ENCODE measurements at places on chromosomes 11 and 22.

DNA sequence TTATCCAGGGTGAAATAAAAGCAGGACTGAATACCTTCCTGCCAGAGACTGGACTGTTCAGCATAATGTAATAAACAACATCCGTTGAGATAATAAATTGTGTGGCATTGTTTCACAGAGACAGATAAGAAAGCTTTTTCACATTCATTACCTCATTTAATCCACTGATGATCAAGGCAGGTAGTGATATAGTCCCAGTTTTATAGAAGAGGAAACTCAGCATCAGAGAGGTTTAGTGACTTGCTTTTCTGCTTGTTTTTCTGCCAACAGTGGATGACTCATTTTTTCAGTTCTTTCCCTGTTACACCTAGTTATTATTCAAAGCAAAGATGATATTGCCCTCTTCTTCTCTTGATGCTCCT lies 4.0 kb downstream of the MYO18B start:
- DNase-seq, result peak; percentile 63

- no peak for DNase-seq
Measured at GRCh38 chr22:25039754-25040153, 87.2 kb downstream of the KIAA1671 start.

- DNase-seq, result peak; percentile 14
Measured at GRCh38 chr22:24043958-24044357, 32.9 kb downstream of the CABIN1 start.

- no peak for DNase-seq
Measured at GRCh38 chr11:34359548-34359891, 1.7 kb upstream of the ABTB2 start.

GRCh38 chr22:17501679-17502285 lies 61.5 kb upstream of the SLC25A18 start:
- peak; percentile 56 for DNase-seq

DNA sequence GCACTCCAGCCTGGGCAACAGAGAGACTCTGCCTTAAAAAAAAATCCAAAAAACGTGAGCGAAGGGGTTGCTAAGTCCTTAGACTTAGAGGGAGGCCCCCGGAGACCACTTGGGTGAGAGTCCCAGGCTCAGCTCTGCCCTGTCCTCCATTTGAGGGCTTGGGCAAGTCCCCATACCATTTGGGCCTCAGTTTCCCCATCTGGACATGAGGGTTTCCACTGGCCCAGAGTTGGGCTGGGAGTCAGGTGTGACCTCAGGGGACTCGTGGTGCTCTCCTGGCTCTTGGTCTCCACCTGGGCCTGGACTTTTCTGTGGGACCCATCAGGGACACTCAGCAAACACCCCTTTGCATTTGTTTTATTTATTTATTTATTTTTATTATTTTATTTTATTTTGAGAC lies 35.2 kb upstream of the CSNK1E start:
- DNase-seq, result no peak

GRCh38 chr11:96390488-96390792 lies 627 bp downstream of the JRKL start:
- no peak for DNase-seq

GRCh38 chr22:36925388-36926290 lies 12.2 kb downstream of the CSF2RB start:
- no peak for DNase-seq

DNA sequence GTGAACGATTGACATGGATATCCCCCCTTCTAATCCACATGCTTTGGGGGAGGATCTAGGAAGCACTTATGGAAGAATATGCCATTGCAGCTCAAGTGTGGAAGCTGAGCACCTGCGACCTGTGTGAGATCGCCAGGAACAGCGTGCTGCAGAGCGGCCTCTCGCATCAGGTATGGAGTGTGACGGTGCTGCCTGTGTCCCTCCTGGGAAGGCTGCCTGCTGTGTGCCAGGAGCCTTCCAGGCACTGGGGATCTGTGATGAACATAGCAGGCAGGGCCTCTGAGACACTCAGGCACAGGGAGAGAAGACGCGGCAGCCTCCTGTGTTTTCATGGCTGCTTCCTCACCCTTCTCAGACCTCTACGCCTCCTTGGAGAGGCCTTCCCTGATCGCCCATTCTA lies 36.5 kb downstream of the RNF141 start:
- DNase-seq, result no peak

DNA sequence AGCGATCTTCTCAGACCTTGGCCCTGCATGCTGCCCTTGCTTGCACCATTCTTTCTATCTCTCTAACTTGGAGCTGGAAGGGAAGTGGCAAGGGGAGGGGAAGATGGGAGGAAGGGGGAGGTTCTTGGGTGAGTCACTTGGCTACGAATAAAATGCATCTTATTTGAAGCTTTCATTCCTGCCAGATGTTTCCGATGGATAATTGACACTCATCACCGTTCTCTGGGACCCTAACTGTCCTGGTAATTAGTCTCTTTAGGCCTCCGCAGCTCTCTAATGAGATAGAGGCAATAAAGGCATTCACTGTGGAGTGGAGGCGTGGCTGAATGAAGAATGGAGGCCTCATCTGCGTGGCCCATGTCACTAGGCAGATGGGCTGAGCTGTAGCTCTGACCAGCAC lies 960.1 kb downstream of the NTM start:
- no peak for DNase-seq

DNA sequence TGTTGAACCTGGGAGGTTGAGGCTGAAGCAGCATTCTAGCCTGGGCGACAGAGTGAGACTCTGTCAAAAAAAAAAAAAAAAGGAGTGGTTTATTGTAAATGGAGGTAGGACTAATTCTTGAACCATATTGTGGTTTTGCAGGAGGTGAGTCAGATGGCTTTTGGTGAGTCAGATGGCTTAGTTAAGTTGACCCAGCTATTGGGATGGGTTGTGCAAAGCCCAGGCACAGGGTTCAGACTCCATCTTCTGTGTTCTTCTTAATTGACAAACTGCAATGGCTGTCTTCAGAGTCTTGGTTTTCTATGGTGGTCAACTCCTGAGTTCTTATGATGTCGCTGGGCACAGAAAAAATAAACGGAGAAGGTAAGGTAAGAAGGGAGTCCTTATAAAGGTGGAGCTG lies 182.7 kb downstream of the ADAMTS15 start:
- peak; percentile 86 for DNase-seq

DNA sequence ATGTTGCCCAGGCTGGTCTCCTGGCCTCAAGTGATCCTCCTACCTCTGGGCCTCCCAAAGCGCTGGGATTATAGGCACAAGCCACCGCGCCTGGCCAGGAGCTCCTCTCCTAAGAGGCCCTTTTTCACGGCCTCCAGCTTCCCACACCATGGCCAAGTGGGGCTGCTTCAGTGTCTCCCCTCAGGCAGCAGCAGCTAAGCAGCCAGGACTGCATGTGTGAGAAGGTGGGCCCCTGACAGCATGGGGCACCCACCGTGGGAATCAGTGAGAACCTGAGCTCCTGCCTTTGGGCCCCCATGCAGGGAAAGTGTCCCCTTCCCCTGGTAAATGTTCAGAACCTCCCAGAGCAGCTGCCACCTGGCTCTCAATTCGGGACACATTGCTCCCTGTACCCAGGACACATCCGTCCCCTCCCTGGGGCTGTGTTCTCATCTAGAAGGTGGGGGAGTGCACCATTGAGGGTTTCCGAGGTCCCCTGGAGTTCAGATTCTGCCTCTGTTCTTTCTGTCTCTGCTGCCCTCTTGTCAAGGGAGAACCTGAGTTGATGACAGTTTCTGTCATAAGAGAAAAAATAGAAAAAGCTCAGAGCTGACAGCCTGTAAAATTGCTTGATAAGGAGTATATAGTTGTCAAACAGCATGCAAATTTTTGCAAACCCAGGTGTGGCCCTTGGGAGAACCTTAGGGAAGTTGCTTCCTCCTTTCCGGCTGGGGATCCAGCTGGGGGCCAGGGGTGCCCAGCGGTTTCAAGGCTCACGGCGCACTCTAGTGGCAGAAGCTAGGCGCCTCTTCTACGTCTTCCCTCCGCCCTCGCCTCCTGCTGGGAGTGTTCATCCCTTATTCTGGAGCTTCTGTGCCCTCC lies 29.7 kb downstream of the FAM83F start:
- DNase-seq, result peak; percentile 62

DNA sequence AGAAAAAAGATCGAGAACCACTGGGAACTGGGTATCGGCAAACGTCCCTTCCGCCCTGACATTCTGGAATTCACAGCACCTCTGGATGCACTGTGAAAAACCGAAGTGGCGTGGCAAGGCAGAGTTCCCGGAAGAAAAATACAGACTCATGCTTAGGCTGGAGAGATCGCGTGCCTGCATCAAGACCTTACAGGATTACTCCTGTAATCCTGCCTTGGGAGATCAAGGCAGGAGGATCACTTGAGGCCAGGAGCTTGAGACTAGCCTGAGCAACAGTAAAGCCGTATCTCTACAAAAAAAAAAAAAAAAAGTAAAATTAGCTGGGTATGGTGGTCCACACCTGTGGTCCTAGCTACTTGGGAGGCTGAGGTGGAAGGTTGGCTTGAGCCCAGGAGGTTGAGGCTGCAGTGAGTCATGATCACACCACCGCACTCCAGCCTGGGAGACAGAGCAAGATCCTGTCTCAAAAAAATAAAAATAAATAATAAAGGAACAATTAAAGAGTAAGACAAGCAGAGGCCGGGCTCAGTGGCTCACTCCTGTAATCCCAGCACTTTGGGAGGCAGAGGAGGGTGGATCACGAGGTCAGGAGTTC lies 19.9 kb upstream of the TEF start:
- no peak for DNase-seq

DNA sequence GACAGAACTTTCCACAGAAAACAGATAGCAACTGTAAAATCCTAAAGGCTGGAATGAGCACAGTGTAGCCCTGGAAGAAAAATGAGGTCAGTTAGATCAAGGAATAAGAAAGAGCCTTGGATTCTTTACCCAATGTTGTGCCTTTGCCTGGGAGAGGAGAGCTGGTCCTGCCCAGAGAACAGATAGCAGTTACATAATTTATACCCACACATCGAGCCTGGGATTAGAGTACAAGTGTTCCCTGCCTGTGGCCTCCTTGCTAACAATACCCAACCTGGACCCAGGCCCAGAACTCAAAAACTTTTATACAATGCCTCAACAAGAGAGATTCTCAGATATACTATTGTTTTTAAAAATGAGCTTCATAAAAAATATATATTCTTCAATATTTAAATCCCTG lies 1998.4 kb downstream of the LRRC4C start:
- DNase-seq, result no peak

DNA sequence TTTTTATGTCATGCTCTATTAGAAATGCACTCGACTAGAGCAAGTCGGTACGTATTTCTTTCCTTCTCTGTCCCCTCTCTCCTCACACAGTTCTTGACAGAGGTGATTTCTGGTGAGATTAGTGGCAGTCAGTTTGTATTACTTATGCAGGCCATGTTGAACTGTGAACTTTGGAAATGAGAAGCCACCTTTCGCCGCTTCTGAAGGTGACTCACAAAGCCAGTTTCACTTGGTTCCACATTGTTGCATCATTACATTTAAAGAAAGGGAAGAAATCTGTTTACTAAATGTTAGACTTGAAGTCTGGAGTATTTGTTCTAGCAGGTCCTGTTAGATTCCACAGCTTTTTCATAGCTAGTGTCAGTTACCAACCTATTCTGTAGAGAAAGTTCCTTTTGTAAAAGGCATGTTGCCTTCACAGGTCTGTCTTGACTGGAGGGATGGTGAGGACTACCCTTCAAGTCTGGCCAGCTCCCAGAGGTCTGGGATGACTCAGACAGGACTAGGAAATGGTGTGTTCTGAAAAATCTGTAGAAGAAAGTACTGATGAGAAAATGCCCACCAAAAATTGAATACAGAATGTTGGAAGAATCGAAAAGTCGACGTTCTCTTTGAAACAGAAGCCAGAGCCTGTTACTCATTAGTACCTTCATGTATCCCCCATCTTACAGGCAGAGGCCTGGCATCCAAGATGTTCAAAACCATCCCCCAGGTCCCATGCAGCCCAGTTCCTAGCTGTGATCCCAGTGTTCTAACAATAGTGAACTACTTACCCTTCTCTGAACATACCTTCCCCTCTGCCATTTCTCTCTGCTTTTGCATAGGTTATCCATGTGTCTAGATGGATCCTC lies 181.4 kb downstream of the DBX1 start:
- DNase-seq, result peak; percentile 69

GRCh38 chr11:34826384-34826726 lies 89.8 kb downstream of the APIP start:
- no peak for DNase-seq
